Cortex of kidney (tissue), 1 donor: ENCODE measurements at places on chromosomes 4 and X.

GRCh38 chr4:143337600-143338287 lies 1.1 kb downstream of the GAB1 start:
- no peak for DNase-seq

DNA sequence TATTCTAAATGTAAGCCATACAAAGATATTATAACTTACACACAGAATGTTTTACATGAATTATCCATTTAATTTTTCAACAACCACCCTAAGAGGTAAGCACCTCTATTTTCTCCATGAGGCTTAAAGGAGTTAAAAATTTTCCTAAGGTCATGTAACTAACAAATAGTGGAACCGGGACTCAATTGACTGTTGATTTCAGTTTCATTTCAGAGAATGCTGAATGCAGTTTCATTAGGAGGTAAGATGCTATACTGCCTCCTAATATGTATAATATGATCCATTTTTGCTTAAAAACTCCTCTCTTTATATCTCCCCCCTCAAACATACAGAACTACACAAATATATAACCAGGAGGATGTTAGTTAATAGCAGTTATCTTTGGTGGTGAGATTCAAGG lies 29.1 kb downstream of the PHKA1 start:
- no peak for DNase-seq

DNA sequence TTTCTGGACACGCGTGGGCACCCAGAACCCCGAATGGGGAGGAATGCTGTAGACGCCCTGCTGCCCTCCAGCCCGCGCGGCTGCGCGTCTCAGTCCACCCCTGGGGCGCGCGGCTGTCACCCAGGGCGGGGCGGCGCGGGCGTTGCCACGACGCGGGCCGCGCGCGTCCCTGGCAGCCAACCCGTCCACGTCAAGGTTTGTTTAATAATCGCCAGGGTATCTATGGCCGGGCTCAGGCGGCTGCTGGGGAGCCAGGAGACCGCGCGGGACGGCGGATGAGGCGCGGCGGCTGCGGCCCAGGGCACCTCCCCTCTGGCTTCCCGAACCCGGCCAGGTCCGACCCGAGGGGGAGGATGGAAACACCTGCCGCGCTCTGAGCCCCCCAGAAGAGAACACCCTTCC lies at the start of gene SPATA18:
SPATA18 (plus strand) TSS at position 92 of the 402 bp plus-strand sequence. CDS start 401 bp downstream, outside the sequence.
- DNase-seq: no peak

- no peak for DNase-seq
These were observed 45.5 kb downstream of the PPP1R2C start for GRCh38 chrX:42732506-42732905.

GRCh38 chr4:129146639-129147038 lies 50.7 kb downstream of the C4orf33 start:
- DNase-seq: no peak

DNA sequence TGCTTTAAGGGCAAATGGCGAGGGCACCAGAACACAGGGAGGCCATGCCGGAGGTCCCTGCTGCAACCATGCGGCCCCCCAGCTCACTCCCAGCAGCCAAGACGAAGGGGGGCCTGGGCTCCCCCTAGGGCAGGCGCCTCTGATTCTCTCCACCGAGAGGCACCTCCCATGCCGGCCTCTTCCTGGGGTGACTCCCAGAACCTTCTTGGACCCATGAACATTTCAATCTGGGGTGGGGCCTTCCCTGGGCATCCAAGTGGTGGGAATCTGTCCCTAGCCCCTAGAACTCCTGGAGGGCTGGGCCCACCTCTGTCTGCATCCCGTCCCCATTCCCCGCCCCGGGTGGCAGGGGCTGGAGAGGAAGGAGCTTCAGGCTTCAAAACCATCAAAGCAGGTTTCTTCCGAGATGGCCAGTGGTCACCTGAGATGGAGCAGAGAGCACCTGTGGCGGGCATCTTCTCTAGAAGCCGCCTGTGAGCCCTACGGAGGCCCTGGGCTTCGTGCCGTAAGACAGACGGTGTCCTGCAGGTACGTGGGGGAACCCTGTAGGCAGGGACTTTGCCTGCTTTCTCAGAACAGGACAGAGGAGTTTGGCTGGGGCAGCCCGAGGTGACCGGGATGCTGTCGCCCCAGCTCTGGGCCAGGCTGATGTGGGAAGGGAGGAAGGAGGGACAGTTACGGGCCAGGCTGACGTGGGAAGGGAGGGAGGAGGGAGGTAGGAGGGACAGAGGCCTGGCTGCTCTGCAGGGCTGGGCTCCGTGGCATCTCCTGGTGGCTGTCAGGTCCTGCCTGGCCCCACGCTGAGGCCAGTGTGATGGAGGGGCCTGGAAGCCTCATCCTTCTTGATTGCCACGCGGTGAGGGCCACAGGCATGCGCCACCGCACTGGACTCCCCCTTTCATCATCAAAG lies 6.8 kb upstream of the SLC25A6 start:
- DNase-seq: no peak

DNA sequence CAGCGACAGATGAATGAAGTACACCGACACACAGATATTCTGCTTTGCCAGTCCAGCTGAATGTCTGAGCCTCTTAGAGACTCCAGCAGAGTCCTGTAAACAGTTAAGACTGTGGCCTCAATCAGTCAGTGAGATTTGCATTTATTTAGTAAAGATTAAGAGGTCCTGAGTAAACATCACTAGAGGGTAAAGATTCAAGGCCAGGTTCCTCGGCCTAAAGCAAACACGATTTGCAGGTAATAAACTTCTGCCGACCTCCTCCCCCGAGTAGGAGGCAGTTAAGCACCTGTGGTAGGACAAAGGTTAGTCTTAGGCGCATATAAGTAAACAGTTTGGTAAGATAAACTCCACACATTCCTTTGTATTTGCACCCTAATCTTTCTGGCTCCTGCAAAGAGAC lies 99.6 kb downstream of the CFAP47 start:
- DNase-seq: no peak

GRCh38 chrX:112642349-112642748 lies 37.4 kb downstream of the LHFPL1 start:
- DNase-seq: no peak

- DNase-seq: no peak
These were observed 730.3 kb downstream of the TRIML1 start for GRCh38 chr4:188869581-188869980.

- no peak for DNase-seq
These were observed 20.2 kb upstream of the RHOH start for GRCh38 chr4:40176602-40177001.

DNA sequence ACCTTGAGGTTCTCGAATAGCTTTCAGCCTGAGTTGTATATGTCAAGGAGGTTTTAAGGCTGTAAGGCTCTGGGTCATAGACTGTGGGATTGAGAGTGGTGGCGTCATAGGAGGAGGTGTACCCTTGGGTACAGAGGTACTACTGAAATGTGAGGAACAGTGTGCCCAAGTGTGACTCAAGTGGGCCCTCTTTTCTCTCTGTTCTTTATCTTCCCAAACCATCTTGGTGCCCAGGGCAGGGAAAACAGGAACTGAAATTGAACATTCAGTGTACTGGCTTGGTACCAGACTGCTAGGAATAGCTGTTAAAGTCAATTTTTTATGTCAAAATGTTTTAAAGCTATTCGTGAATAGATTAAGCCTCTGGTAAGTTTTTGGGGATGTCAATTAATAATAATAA lies 136.2 kb upstream of the RPS6KA3 start:
- DNase-seq: no peak

GRCh38 chr4:154564311-154564710 lies 1.5 kb downstream of the FGB start:
- DNase-seq: no peak

DNA sequence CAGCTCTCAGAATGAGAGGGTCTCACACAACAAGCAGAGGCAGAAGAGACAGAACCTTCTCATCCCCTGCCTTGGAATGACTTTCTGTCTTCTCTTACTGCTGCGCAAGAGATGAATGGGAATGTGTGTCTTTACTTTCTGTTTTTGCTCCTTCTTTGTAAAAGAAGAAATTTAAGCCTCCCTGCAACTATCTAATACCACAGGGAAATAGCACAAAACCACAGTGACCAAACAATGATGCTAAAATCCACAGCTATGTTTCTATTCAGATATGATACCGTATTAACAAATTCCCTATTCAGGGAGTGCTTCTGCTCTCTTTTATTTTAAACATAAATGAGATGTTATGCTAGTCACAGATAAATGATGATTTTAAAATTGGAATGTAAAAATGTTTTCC lies 173.8 kb upstream of the RAI2 start:
- DNase-seq: no peak

DNA sequence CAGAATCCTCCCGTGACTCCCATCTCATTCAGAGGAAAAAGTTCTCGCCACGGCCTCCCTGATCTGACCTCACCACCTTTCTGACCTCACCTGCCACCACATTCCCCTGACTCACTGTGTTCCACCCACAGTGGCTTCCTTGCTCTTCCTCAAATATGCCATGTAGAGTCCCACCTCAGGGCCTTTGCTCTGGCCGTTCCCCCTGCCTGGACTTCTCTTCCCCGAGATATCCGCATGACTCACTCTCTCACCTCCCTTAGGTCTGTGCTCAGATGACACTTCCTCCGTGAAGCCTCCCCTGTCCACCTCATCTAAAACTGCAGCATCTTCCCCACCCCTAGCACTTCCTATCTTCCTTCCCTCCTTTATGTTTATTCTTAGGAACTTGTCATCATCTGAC lies 7.2 kb upstream of the TSPYL2 start:
- DNase-seq: no peak

DNA sequence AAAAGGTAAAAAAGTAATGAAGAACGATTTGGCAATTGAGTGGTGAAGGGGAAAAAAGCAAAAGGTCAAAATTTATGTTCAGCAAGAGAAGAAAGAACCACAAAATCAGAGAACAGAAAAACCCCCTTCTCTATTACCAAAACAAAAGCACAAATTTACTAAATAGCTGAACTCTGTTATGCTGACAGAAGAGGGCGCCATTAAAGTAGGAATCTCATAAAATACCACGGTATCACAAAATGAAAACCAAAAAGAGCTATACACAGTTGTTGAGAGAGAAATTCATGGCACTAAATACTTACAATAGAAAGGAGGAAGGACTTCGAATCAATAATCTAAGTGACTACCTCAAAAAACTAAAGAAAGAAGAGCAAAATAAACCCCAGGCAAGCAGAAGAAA lies 69.6 kb upstream of the CXorf66 start:
- DNase-seq: no peak

GRCh38 chr4:149113804-149114430 lies 671.7 kb upstream of the NR3C2 start:
- DNase-seq: no peak

DNA sequence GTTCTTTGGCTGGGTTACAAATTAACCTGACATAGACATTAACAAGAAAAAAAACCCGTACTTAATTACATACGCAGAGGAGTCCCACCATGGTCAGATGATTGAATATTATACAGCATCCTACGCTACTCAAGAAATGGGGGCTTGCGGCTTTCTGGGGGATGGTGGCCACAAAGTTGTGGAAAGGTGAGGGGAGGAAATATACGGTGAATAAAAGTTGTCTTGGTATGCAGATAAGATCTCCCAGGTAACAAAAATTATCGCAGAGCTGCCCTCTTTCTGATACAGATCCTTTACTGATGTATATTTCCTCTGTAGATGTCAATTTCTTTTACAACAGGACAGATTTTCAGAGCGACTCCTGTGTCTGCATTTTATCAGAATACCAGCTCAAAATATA lies 890 bp downstream of the DCAF16 start:
- DNase-seq: no peak

GRCh38 chr4:113851816-113852215 lies 90.3 kb upstream of the CAMK2D start:
- no peak for DNase-seq

DNA sequence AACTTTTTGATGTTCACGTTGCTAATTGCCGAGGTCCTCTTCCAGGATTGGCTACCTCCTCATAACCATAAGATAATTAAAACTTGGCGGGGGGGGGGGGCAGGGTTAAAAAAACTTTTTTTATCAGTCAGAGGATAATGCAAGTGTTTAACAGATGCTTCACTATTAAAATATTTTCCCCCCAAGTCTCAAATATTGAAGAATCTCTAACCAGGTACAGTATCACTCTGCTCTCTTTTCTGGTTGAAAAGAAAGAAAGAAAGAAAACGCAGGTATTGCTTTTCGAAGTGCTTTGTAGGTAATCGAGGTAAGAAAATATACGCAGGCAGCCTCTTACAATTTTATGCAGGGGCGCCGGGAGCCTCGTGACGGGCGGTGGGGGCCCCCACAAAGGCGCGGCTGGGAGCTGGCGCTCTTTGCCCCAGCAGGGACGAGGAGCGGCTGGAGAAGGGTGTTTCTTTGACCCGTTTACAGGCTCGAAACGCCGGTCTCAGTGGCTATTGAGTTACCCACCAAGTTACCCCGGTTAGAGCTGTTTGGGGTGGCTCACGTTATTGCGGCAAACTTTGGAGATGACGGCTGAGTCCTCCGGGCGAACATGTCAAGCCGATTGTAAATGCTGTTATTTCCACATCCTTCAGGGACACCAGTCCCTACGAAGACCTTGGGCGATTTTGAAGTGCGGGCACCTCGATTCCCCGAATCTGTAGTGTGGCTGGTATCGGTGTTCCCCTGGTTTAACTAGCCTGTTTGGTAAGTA lies 477 bp upstream of the HAND2 start:
- DNase-seq: no peak
